Stimulated activated naive CD4-positive, alpha-beta T cell (primary cell): ENCODE measurements at places on chromosomes 2 and 18.

GRCh38 chr2:169077674-169078240 lies 8.4 kb downstream of the DHRS9 start:
- DNase-seq = no peak

DNA sequence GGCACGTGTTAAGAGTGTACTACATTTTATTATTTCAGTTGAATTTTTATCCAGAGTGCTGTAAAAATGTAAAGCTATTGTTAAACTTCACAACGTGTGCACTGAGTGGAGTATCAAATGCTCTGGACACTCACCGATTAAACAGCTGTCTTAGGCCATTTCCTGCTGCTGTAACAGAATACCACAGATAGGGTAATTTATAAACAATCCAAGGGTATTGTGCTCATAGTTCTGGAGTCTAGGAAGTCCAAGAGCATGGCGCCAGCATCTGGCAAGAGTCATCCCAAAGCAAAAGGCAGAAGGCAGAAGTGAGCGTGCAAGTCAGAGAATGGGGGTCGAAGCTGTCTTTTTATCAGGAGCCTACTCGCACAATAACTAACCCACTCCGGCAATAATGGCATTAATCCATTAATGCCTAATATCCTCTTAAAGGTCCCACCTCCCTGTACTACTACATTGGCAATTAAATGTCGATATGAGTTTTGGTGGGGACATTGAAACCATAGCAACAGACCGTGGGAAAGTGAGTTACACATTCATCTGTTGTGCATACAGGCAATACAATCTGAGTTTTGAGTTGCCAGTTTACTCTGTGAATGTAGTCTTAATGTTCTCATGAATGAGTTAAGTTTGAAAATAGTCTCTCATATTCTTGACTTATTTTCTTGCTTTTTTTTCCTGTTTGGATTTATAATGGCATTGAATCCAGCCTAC lies 64.8 kb downstream of the ARMC9 start:
- no peak for DNase-seq

DNA sequence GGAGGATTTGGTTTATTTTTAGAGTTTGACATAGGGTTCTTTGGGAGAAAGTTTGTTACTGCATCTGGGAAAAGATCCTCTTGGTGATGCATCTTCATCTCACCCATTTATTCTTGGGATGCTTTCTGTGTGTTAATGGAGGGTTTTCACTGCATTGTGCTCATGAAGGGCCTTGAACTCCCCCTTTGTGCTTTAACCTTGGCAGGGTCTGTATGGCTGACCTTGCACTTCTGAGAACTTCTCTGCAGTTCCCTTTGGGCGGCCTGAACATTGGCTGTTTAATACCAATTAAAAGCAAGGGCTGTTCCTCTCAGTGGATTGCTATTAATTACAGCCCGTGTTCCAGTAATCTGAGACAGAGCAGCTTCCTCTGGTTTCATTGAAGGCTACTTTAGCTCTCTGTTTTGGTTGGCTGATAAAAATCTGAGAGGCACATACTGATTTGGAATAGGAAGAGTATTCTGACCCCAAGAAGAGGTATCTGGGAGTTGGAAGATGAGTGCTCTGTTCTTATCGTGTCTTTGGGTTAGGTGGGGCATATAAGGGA lies 37.5 kb downstream of the FMNL2 start:
- DNase-seq = no peak

- DNase-seq = no peak
These were observed 210.8 kb upstream of the SLC35G4 start for GRCh38 chr18:11398625-11399024.

DNA sequence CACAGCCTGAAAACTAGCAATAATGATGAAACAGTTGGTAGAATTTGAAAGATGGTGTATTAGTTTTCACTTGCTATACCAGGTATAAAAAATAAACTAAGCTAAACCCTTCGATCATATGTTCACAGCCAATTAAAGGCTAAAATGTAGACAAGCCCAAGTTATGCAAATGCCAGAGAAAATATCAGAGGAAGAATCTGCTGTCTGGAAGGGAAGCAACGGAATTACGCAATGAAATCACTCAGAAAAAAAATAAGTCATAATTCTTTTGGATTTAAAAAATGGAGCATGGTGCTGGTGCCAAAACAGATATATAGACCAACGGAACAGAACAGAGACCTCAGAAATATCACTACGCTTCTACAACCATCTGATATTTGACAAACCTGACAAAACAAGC lies 108.3 kb downstream of the ARL4C start:
- no peak for DNase-seq

- no peak for DNase-seq
These were observed 78.5 kb downstream of the SESTD1 start for GRCh38 chr2:179186126-179186525.

GRCh38 chr18:13436576-13436975 lies 218.0 kb downstream of the LDLRAD4 start:
- DNase-seq = peak; percentile 10

DNA sequence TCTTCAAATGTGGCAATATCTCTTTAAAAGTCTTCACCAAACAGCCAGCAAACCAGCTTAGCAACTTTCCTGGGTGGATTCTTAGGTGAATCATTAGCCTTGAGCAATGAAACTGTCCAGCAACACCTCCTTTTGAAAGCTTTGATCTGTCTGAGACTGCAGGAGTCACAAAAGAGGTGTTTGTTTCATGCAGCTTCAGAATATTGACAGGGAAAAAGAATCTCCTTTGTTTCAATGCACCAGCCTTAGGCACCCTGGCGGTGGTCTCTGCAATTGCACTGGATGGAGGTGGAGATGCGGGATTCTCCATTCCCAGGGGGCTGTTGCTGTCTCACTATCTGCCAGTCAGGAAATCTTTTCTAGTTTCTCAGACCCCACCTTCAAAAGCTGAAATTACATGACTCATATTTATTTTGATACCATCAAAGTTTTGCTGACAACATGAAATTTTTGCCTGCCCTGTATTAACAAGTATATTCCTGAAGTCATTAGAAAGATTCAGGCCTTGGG lies 76.0 kb upstream of the DSG1 start:
- no peak for DNase-seq

DNA sequence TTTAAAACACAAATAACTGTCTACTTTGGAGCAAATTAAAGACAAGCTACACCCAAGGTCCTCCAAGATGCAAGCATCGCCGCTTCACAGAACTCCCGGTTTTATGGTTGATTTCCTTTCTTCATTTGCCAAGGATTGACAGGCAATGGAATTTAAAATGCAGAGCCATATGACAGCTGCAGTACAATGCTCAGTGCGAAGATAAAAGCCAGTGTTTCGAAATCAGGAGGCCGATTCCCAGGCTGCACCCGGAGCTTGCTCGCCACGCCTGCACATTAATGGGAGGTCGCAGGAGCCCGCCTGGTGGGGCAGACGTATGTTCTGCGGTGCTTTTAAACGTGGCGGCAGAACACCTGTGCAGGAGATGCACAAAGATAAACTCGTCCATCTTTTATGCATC lies 727.6 kb upstream of the SOX11 start:
- DNase-seq = no peak

GRCh38 chr2:119326938-119327337 lies 39.7 kb downstream of the C2orf76 start:
- DNase-seq = no peak

DNA sequence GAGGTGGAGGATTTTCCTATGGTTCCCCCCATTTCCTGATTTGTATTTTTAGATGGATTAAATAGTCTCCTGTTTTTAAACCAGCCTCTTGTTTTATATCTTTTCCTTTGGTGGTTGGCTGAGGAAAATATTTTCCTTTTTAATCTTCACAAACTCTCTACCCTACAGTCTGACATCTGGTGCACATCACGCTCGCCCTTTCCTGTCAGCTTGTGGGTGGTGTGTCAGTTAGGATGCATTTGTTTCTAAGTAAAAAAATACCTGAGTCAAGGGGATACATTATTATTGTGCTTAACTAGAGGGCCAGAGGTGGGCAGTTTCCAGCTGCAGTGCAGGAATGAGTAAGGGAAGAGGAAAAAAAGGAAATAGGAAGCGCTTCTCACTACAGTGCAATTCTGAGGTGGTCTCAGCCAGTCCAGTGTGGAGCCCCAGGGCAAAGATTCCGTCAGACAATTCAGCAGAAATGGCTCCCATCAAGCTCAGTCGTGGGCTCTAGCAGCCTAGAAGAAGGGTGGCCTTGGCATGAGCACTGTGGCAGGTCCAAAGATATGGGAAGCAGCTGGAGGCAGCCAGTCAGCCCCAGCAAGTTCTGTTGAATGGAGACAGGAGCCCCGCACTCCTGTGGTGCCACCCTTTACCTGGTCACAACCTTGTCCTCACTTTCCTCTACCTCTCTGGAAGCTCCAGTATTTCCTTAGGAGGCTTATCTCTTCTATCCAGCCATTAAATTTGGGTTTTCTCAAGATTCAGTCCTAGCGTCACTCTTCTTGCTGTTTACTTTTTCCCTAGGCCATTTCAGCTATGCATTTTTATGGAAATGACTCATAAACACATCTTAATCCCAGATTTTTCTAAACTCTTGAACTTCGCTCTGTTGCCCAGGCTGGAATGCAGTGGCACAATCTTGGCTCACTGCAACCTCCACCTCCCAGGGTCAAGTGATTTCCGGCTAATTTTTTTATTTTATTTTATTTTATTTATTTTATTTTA lies 18.5 kb downstream of the SFTPB start:
- no peak for DNase-seq

- no peak for DNase-seq
These were observed 142.5 kb downstream of the FAM210A start for GRCh38 chr18:13583576-13584550.

DNA sequence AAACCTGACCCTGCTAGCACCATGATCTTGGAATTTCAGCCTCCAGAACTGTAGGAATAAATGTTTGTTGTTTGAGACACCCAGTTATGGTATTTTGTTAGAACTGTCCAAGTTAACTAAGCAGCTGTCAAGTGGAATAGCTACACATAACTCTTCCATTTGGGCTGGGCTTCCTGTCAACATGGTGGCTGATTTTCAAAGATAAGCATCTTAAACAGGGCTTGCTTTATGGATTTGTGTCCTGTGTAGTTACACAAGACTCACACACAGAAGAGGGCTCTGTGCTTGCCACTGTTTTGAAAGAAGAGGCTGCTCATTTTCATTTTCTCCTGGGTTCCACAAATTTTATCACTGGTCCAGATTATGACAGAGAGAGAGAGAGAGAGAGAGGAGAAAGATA lies 35.7 kb downstream of the GCG start:
- no peak for DNase-seq

GRCh38 chr18:47331026-47331425 lies 79.6 kb upstream of the SKOR2 start:
- DNase-seq = no peak

- DNase-seq = no peak
These were observed 53.1 kb downstream of the CDC42EP3 start for GRCh38 chr2:37618326-37618725.

DNA sequence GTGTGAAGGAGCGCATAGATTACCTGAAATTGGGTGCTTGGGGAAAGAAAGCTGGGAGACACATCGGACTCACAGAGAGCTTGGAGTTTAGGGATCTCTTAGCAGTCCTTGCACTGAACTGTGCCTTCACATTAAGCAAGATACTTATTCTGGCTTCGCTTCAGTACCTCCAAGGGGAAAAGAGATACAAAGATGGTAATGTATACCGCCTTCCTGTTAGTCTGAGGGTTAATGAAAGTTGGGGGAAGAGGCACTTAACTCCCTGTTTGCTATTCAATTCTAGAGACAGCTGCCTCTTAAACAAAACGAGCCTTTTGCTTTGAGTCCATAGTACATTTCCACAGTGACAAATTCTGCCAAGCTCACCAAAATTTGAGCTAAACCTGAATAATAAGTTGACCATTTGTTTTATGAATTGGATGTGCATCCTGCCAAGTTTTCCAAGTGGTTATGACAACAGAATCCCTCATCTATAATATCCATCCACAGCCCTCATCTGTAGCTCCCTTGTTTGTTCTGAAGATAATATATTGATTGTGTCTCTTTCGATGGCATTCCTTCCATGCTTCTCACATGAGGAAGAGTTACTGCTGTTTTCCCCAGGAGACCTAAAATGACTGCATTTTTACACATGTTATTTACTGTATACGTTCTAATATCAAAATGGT lies 287.1 kb upstream of the ATP5MC3 start:
- no peak for DNase-seq

DNA sequence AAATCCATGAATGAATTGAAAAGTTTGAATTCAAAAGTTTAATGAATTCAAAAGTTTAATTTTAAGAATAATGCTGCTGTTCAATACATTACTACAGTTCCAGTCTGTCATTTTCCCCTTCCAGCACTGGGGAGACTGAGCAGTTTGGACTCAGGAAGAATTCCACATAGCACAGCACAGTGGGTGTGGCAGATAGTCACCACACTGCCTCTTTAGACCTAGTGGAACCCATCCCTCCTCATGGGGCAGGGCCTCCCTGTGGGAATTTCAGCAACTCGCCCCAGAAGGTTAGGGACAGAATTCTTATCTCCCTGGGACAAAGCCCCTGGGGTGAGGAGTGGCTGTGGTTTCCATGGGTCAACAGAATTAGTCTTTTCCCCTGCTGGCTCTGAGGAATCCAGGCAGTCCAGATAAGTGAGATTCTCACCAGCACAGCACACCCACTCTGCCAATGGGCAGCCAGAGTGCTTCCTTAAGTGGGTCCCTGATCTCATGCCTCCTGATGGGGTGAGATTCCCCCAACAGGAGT lies 442.0 kb upstream of the SYT4 start:
- DNase-seq = no peak

DNA sequence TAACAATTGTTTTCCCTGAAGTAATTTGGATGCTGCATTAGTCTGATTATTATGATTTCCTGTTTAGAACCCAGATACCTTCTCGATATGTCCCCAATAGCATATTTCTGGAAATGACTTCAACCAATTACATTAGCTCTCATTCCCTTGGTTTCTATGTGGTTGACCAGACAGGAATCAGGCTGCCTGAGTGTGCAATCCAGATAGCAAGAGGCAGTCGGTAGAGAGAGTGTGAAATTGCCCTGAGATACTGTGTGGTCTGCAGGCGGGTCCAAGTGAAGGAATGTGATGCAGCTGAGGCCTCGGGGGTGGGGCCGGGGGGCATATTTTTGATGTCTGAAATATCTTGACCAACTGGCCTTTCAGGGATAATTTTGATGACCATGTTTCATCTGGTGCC lies 143.9 kb upstream of the ITGA6 start:
- DNase-seq = no peak

- no peak for DNase-seq
These were observed 1024.9 kb downstream of the BCL11A start for GRCh38 chr2:59528525-59528924.

- DNase-seq = no peak
These were observed 304.1 kb upstream of the KCNH7 start for GRCh38 chr2:163142618-163143017.

DNA sequence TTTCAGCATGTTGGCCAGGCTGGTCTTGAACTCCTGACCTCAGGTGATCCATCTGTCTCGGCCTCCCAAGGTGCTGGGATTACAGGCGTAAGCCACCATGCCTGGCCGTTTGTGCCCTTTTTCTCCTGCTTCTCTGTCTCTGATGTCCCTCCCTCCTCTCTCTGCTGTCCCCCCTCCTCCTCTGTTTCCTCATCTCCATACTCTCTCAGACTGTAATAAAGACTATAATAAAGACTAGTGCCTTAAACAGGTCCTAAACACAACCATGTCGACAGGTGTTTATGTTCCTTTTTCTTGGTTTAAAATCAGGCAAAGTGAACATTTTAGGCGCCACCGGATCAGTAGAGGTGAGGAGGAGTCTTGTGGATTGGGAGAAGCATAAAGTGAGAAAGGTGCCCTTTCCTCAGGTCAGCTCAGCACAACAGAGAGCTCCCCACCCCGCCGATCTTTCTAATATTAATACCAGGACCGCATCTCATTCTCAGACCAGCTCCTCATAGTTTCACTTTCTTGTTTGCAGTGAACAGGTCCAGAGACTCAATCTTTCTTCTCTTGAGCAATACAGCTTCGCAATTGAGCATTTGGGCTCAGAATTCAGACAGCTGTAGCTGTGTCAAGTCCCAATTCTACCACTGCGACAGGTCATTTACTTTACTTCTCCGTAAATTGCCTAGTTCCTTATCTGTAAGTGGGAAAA lies 23.7 kb downstream of the TIMM21 start:
- DNase-seq = no peak
